ENCODE measurements at places on chromosomes 4 and X.
A peak's percentile ranks its signal among the peaks of the same experiment; 100 is the strongest.

GRCh38 chr4:16916719-16917337 lies 18.4 kb upstream of the LDB2 start:
- peak; percentile 37 for DNase-seq

- no peak for DNase-seq
Observed at GRCh38 chrX:128543114-128543513, 490.9 kb upstream of the ACTRT1 start.

DNA sequence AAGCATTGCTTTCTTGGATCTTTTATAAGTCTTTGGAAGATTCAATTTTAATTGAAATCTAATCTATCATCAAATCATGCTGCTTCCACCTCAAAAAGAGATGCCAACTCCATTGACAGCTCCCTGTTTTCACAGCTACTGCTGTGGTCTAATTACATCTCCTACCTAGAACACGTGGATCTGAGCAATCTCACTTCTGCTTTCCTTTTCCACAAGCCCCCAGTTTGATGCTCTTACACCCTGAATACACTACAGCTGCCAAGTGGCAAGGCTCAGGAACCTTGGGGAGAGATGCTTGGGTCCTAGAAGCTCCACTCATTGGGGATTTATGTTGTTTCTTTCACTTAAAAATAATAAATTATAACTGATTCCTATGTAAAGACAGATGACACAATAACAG lies 172.0 kb downstream of the CFAP299 start:
- peak; percentile 93 for DNase-seq

DNA sequence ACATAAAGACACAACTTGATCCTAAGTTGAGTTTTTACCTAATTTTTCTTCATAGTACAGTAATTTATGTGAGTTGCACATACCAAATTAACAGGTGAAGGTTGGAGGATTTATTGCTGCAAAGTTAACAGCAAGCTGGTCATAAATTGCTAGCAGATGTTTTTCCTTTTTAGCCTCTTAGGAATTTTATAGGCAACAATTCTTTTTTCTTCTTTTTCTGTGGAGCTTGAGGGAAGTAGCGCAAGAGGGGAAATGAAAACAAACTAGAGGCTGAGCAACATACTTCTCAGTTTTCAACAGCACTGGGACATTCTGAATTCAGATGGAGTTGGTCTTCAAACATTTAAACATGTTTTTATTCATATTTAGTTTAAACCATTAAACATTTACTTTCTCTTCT lies 63.7 kb upstream of the TLR2 start:
- DNase-seq = no peak

DNA sequence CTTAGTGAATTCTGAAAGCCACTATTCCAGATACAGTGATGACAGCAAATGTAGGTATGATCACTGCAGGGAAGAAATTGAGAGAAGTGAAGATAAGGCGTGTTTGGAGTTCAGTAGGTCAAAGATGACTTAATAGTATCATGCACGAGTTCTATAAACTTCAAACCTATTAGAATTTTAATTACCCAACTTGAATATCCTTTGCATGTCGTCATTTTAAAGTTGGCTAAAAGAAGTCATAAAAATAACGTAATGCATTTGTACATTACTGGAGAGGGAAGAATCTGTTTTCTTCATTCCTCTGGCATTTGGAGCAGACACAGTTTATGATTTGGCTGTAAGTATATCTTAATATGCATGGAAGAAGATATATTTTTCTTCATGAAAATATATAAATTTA lies 68.6 kb upstream of the MXRA5 start:
- no peak for DNase-seq

- no peak for DNase-seq
Observed at GRCh38 chrX:38992441-38993096, 191.3 kb downstream of the MID1IP1 start.

- no peak for DNase-seq
Observed at GRCh38 chrX:30065226-30065625, 150.1 kb upstream of the MAGEB2 start.

- DNase-seq = peak; percentile 5
Observed at GRCh38 chr4:40621229-40621591, 8.5 kb downstream of the RBM47 start.

- no peak for DNase-seq
Observed at GRCh38 chr4:112075906-112076305, 69.3 kb upstream of the FAM241A start.

DNA sequence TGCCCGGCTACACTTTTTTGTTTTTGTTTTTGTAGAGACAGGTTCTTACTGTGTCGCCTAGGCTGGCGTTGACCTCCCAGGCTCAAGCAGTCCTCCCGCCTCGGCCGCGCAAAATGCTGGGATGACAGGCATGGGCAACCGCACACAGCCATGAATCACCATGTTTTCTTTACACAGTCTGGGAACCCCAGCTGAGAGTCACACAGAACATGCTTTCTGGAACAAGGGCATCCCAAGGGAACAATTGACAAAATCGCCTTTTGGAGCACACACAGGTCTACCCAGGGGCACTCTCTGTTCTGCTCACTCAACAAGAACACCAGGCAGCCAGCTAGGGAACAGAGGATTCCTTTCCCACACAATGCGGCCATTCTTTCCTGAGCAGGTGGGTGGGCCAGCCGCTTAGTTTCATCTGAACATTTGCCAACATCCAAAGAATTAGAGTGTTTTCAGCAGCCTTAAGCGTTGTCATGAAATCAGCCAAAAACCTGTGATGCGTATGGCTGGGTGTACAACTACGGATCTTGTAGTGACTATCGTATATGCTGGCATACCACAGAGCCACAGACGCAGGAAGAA lies 15.7 kb downstream of the PRKX start:
- peak; percentile 96 for DNase-seq

DNA sequence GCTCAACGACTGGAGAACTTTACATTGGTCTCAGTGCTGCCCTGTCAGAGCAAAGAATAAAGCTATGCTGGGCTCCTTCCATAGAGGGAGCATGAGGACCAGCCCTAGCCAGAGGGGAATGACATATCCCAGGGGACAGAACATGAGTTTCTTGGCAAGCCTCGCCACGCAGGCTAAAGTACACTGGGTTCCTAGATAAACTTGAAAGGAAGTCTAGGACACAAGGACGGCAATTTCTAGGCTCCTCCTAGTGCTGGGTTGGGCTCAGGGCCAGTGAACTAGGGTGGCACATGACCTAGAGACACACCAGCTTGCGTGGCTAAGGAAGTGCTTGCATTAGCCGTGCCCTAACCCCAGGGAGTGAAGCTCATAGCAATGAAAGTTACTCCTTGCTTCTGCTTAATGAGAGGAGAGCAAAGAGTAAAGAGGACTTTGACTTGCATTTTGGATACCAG lies 141.0 kb downstream of the MAB21L2 start:
- DNase-seq = peak; percentile 81

GRCh38 chrX:149074398-149074797 lies 430.7 kb downstream of the IDS start:
- DNase-seq = peak; percentile 15

DNA sequence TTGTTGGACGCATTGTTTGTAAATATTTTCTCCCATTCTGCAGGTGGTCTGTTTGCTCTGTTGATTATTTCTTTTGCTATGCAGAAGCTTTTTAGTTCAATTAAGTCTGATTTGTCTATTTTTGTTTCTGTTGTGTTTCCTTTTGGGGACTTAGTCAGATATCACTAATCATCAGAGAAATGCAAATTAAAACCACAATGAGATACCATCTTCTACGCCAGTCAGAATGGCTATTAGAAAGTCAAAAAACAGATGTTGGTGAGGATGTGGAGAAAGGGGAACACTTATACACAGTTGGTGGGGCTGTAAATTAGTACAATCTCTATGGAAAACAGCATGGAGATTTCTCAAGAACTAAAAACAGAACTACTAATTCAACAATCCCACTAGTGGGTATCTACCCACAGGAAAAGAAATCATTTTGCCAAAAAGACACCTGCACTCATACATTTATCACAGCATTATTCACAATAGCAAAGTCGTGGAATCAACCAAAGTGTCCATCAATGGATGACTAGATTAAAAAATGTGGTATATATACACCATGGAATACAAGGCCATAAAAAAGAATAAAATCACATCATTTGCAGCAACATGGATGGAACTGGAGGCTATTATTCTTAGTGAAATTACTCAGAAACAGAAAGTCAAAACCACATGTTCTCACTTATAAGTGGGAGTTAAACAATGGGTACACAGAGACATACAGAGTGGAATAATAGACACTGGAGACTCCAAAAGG lies 8.1 kb downstream of the COQ2 start:
- DNase-seq = no peak

- DNase-seq = no peak
Observed at GRCh38 chrX:103539695-103540094, 20.4 kb upstream of the RAB40A start.

GRCh38 chrX:39652336-39652735 lies 445.4 kb downstream of the BCOR start:
- DNase-seq = peak; percentile 37

DNA sequence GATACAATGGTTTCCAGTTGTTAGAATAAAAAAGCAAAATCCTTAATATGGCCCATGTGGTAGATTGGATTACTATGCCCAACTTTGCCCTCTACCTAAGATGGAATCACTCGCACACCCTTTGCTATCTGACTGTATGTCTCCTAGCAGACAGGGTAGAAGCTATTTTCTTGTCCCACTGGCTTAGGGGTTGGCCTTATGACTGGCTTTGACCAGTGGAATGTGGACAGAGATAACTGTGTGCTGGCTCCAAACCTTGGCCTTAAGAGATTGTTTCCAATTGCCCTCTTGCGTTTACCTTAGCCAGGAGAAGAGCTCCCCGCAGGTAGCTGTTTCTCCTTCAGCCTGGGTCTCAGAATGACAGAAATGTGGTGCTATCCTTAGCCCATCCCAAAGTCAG lies 355.9 kb downstream of the BCOR start:
- DNase-seq = no peak

DNA sequence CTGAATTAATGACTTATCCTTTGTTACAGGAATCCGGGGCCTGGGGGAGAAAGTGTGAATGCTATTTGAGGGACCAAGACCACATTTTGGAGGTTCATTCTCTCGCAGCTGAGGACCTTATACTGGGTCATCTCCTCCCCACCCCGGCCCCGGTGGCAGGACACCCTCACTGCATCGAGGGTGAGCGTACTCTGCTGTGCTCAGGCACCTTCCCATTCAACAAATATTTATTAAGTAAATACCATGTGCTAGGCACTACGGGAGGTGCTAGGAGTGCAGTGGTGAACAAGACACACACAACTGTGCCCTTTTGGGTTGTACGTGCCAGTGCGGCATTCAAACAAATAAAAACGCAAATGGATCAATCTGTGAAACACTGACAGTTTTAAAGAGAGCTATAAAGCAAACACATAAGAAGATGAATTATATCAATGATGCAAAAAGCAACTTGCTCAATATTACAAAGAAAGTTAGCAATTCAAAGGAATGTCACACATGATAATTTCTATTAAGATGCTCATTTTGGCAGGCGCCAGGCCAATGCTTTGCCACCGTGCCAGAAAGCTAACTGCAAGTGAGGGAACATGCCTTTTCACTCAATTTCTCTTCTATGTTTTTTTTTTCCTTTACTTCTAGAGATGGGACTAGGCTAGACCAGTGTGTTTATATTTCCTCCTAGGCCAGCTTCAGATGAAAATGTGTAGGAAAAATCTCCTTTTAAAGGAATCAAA lies 24.6 kb downstream of the ADGRG2 start:
- DNase-seq = no peak

- no peak for DNase-seq
Observed at GRCh38 chr4:177271091-177271490, 38.6 kb upstream of the NEIL3 start.

DNA sequence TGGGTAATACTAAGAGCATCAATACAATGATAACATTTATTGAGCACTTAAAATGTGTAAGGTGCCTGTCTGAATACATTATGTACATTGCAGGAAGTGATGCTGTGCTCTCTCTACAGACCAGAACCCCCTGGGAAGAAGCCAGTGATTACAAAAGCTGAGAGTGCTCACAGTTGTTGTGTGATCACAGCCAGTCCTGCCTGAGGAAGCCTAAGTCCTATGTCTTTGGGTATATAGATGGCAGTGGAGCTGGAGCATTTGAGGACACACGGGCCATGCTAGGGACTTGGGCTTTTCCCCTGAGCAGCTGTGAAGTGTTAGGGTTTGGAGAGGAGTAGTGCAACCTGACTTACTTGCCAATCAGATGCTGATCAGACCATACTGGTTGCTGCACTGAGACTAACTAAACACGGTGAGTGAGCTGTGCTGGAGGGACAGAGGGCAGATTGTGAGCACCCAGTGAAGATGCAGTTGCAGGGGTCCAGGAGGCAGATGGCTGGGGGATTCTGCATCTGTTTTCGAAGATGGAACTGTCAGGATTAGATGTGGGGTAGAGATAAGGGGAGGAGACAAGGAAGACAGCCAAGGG lies 60.8 kb upstream of the TBC1D14 start:
- DNase-seq = no peak

DNA sequence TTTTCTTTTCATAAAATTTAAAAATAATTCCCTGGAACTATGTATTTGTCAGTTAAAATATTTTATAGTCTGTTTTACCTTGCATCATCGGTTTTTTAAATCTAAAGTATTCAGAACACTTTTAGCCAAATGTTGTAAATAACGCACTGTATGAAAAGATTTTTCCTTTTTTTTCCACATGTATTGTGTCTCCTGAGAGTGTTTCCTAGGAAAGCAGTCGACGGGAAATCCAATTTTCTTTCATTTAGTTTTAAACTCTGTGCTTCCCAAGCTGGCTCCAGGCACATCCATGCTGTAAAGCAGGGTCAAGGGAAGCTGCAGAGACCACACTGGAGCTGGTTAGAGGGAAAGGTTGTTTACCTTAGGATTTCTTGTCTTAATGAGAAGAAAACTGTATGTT lies 1724.3 kb upstream of the TENM3 start:
- peak; percentile 11 for DNase-seq
